Brain microvascular endothelial cell (primary cell): ENCODE measurements at places on chromosomes 6 and 20.

- no peak for DNase-seq
Observed at GRCh38 chr6:107489636-107490565, at the start of gene SOBP. Gene SOBP (plus strand): TSS chr6:107490117. CDS start chr6:107490617, 500 bp downstream.

DNA sequence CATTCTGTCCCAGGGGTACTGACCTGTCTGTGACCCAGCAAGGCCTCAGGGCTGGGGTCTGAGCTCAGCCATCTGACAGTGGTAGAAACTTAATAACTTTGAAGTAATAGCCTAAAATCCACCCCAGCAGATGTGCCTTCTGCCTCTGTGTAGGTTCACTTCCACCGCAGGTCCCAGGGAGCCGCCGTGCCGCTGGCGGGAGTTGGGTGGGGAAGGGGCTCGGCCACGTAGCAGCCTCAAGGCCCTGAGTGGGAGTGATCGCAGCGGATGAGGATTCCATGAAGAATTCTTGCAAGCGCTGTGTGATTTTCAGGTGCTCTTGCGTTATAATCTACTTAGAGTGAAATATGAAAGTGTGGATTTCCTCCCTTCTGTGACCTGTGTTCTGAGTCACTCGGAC, 163.7 kb downstream of the DTNBP1 start:
- DNase-seq: no peak

DNA sequence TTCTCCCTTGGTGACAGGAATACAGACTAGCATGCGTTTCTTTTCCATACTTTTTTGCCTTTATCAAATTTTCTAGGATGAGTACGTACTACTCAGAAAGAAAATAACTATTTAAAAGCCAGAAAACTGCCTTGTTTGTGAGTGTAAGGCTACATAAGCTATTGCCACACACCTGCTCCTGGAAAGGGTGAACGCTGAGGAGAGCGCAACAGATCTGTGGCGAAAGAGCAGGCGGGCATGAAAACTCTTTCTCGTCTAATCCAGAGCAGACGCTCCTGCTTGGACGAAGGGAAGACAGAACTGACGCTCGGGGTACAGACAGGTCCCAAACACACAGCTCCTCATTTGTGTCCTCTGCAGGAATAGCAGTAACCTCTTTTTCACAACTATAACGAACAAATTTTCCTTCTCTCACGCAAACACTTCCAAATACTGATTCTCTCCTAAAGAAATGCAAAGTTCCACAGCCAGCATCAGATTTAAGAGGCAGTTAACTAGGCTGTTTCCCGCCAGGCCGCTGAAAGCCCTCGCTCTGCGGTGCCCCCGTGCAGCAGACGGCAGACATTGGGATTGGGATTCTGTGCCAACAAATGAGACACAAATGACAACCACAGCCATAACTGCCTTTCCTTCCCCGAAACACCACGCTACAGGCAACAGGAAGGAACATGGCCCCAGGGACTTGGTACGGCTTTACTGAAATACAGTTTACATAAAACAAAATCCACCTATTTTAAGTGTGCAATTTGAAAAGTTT, 20.0 kb downstream of the TAF4 start:
- DNase-seq: no peak

GRCh38 chr20:21505161-21505809, 8.6 kb downstream of the NKX2-2 start:
- DNase-seq: peak; percentile 29

GRCh38 chr6:39821046-39821740, 29.0 kb downstream of the DAAM2 start:
- no peak for DNase-seq

- no peak for DNase-seq
Observed at GRCh38 chr20:5484926-5485325, 168.2 kb upstream of the PROKR2 start.

- DNase-seq: no peak
Observed at GRCh38 chr6:135850882-135851281, 619 bp upstream of the PDE7B start.

DNA sequence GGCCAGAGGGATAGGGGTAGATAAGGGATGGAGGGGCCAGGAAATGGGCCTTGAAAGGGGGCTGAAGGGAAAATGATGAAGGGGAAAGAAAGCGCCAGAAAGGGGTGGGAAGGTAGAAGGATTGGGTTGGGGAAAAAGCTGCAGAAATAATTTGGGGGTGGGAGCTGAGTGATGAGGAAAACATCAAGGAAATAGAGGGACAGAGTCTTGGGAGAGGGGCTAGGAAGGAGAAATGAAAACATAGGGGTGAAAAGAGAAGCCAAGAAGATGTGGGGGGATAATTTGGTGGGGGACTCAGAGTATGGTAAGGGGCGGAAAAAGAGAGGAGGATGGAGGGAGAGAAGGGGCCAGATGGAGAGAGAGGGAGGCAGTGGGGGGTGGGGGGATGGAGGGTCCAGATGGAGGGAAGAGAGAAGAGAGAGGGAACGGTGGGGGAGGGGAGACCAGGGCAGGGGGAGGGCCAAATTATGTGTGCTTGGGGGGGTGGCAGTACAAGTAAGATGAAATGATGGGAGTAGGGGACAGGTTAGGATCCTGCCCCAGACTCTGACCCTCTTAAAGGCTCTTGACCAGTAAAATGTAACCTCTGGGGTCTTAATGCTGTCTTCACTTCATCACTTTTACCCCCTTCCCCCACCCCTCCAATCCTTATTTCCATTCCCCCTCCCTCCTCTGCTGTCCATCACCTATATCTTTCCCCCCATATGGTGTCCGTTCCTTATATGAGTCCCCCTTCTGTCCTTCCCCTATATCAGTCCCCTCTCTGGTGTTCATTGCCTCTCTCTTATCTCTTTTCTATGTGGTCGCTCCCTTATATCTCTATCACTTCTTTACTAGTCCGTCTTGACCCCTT, 852 bp downstream of the SYNGAP1 start:
- DNase-seq: no peak

DNA sequence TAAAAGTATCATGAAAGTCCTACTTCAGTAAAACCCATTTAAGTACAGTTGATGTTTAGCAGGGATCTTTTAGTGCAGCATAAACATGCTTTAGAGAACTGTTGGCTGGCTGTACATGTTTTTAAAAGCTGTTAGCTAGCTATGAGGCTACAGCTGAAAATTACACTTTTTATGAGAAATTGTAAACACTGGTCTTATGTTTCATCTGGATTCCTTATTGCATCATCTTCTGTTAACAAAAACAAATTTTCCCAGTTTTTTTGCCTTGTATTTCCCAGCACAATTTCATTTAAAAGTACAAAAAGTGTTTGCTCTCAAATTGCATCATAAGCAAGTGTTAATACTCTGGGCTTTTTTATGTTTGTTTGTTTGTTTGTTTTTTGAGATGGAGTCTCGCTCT, 18.3 kb upstream of the HLA-E start:
- DNase-seq: no peak

DNA sequence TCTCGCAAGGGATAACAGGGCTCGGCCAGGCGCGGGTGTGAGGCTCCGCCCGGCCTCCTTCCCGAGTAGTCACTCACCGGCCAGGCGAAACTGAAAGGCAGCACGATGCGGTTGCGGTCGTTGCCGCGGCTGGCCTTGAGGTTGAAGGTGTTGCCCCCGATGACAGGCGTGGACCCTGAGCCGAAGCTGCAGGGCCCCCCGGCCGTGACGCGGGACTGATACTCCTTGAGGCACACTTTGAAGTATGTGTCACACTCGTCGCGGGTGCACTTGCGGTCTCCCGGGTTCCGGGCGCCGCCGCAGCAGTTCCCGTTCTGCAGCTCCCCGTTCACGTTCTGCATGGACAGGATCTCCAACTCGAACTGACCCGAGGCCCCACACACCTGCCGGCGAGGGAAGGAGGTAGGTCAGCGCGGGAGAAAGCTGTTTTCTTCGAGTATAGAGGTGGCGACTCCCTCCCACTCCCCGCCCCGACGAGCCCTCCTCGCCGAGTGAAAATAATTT, 1.1 kb downstream of the JAG1 start:
- no peak for DNase-seq

DNA sequence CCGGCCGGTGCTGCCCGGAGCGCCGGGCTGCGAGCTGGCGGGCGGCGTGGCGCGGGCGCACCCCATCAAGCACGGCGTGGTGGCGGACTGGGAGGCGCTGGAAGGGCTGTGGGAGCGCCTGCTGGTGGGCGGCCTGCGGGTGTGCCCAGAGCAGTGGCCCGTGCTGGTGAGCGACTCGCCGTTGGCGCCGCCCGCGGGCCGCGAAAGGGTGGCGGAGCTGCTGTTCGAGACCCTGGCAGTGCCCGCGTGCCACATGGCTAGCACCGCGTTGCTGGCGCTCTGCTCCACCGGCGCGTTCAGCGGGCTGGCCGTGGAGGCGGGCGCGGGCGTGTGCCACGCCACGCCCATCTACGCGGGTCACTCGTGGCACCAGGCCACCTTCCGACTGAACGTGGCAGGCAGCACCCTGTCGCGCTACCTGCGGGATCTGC, 517 bp downstream of the ACTL10 start:
- DNase-seq: no peak
